A172 (cell line): ENCODE measurements at places on chromosomes 16 and 17.

- no peak for DNase-seq
These were observed 77.4 kb upstream of the SMURF2 start for GRCh38 chr17:64739316-64740058.

GRCh38 chr17:73278465-73279453, 17.1 kb upstream of the CPSF4L start:
- DNase-seq: no peak

GRCh38 chr16:84058211-84058610, 15.6 kb upstream of the SLC38A8 start:
- no peak for DNase-seq

DNA sequence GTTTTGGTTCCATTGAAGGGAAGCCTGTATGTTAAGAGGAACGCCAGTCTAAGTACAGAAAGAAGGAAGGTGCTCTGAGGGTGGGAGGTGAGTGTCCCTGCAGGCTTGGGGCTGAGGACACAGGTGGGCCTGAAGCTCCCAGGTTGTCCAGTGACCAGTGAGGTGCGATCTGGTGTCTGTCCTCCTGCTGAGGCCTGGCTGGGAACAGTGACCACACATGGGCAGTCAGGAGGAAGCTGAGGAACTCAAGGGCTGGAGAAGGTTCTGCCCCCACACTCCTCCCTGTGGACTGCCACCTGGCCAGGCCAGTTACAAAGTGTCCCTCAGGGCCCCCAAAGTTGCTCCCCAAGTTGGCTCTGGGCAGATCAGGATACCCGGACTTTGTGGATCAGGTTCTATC, 102.1 kb downstream of the N4BP1 start:
- no peak for DNase-seq
